ENCODE measurements at places on chromosomes 12 and 14. TPM values are rescaled to one million over a fixed set of nuclear protein-coding genes. Genes with fewer than 3 reads are reported as not detected.
A peak's percentile ranks its signal among the peaks of the same experiment; 100 is the strongest.

OTX2 gene
- not detected for total RNA-seq

KRT85 gene
- total RNA-seq = not detected

ORAI1 gene
- total RNA-seq = 10.6 TPM

FOXN4 gene
- total RNA-seq = not detected

ACOT6 gene
- total RNA-seq = not detected

OR11G2 gene
- total RNA-seq = not detected

GRCh38 chr14:61491876-61492434 is 170.6 kb downstream of the PRKCH start:
- no peaks in the 10 kb centered on the region for H3K36me3 ChIP-seq
- no peak overlapping the region for H3K4me3 ChIP-seq
- H3K27ac ChIP-seq = no peak overlapping the region
- no peaks in the 10 kb centered on the region for H3K4me1 ChIP-seq
- no peak for DNase-seq
- H3K27me3 ChIP-seq = no peaks in the 10 kb centered on the region

DNA sequence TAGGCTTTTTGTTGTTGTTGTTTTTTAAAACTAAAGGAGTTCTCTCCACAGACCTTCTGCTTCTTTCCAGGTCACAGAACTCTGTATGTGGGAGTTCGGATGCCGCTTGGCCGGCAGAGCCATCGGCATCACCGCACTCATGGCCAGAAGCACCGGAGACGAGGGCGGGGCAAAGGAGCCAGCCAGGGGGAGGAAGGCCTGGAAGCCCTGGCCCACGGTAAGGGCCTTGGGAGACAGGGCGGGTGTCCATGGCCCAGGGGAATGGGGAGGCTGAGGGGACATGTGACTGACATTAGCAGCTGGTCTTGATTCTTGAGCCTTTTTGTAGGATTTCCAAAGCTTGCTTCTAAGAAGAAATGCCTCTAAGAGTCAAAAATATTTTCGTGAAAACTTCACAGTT is 26.2 kb downstream of the SLC4A8 start:
- H3K36me3 ChIP-seq = no peaks in the 10 kb centered on the region
- H3K4me1 ChIP-seq = no peaks in the 10 kb centered on the region
- DNase-seq = no peak
- H3K27me3 ChIP-seq = no peaks in the 10 kb centered on the region
- no peak overlapping the region for H3K4me3 ChIP-seq

- peak overlapping the region; percentile 78 for H3K4me3 ChIP-seq
- DNase-seq = no peak
- H3K36me3 ChIP-seq = no peaks in the 10 kb centered on the region
- peak overlapping the region; percentile 94 for H3K27ac ChIP-seq
- no peaks in the 10 kb centered on the region for H3K4me1 ChIP-seq
- no peaks in the 10 kb centered on the region for H3K27me3 ChIP-seq
Observed at GRCh38 chr12:10614056-10614370, 604 bp upstream of the MAGOHB start.

- no peaks in the 10 kb centered on the region for H3K27me3 ChIP-seq
- no peak for DNase-seq
- no peaks in the 10 kb centered on the region for H3K36me3 ChIP-seq
- H3K27ac ChIP-seq = no peak overlapping the region
- H3K4me1 ChIP-seq = no peaks in the 10 kb centered on the region
Observed at GRCh38 chr12:34350092-34351041, 328.1 kb downstream of the ALG10 start.

GRCh38 chr12:126772171-126772864 is 1494.7 kb upstream of the TMEM132C start:
- no peaks in the 10 kb centered on the region for H3K36me3 ChIP-seq
- no peak overlapping the region for H3K4me3 ChIP-seq
- no peaks in the 10 kb centered on the region for H3K4me1 ChIP-seq
- no peak overlapping the region for H3K27ac ChIP-seq

DNA sequence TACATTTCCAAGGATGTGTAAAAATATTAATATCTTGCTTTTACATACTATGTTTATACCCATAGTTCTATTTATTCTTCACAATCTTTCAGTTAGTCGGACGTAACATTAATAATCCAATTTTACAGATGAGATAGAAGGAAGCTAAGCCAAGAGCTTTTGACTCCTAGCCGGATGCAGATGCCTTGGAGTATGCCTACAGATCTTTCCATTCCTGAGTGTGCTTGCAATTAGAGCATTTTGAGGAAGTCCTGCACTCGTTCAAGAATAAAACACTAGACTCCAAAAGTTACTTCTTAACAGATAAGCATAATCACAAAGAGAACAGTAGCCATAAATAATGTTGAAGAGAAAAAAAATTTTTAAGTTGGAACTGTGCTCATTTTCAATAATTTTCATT is 337.6 kb upstream of the CLEC14A start:
- H3K4me1 ChIP-seq = no peaks in the 10 kb centered on the region
- H3K27me3 ChIP-seq = no peaks in the 10 kb centered on the region
- H3K27ac ChIP-seq = no peak overlapping the region
- no peaks in the 10 kb centered on the region for H3K36me3 ChIP-seq
- no peak overlapping the region for H3K4me3 ChIP-seq

DNA sequence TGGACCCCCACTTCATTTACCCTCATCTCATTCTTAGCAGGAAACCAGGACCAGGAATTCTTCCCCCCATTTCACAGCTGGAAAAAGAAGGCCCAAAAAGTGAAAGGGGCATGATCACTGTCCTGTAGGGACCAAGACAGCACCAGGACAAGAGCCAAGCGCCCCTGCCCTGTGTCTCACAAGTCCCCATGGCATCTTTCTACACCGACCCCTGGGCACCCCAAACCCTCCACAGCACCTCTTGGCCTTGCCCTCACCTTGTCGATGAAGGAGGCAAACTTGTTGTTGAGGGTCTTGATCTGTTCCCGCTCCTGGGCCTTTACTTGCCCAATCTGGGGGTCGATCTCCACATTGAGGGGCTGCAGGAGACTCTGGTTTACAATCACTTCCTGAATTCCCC is 710 bp downstream of the KRT76 start:
- no peak overlapping the region for H3K4me3 ChIP-seq
- no peaks in the 10 kb centered on the region for H3K27me3 ChIP-seq
- H3K36me3 ChIP-seq = no peaks in the 10 kb centered on the region
- H3K27ac ChIP-seq = no peak overlapping the region

DNA sequence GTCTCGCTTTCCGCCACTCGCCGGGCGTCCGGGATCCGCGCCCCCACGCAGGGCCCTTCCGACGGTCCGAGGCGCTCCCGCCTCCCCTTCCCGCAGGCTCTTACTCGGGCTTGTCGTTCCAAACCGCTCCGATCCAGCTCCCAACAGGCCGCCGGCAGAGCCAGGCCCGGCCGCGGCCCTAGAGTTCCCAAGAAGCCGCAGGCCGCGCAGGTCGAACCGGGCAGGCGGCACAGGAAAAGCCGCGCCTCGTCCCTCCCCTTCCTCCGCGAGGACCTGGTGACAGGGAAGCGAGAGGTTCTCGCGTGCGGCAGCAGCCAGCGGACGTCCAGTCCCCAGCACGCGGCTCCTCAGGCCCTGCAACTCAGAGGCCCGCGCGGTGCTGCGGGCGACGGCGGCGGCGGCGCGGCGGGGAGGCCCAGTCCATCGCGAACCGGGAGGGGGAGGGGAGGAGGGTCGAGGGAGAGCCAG is 272 bp downstream of the HECTD1 start:
- H3K27me3 ChIP-seq = no peaks in the 10 kb centered on the region
- H3K27ac ChIP-seq = peak overlapping the region; percentile 98
- peak; percentile 90 for DNase-seq

GRCh38 chr12:22709292-22709691 is 84.3 kb downstream of the ETNK1 start:
- no peak overlapping the region for H3K27ac ChIP-seq
- no peaks in the 10 kb centered on the region for H3K4me1 ChIP-seq
- H3K4me3 ChIP-seq = no peak overlapping the region

DNA sequence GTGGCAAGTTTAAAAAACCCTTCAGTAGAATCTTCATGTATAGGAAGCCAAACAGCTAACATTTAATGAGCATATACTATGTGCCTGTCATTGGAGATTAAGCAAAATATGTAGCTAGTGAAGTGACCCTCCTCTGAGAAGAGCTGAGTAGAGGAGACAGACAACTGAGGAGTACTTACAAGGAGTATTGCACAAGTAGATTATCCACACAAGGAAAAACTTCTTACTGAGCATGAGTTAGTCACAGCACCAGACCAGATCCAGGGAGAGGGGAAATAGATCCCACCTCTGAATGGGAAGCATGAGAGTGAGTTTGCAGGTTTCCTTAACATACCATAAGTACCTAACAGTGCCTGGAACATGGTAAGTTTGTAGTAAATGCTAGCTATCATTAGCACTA is 33.0 kb downstream of the FRMD6 start:
- no peaks in the 10 kb centered on the region for H3K27me3 ChIP-seq
- peaks cover 5% of the 10 kb centered on the region for H3K4me1 ChIP-seq
- H3K36me3 ChIP-seq = no peaks in the 10 kb centered on the region

GRCh38 chr14:102592763-102593060 is 263 bp downstream of the RCOR1 start:
- no peaks in the 10 kb centered on the region for H3K27me3 ChIP-seq
- no peaks in the 10 kb centered on the region for H3K4me1 ChIP-seq
- H3K4me3 ChIP-seq = peak overlapping the region; percentile 96
- peak overlapping the region; percentile 98 for H3K27ac ChIP-seq
- DNase-seq = no peak

DNA sequence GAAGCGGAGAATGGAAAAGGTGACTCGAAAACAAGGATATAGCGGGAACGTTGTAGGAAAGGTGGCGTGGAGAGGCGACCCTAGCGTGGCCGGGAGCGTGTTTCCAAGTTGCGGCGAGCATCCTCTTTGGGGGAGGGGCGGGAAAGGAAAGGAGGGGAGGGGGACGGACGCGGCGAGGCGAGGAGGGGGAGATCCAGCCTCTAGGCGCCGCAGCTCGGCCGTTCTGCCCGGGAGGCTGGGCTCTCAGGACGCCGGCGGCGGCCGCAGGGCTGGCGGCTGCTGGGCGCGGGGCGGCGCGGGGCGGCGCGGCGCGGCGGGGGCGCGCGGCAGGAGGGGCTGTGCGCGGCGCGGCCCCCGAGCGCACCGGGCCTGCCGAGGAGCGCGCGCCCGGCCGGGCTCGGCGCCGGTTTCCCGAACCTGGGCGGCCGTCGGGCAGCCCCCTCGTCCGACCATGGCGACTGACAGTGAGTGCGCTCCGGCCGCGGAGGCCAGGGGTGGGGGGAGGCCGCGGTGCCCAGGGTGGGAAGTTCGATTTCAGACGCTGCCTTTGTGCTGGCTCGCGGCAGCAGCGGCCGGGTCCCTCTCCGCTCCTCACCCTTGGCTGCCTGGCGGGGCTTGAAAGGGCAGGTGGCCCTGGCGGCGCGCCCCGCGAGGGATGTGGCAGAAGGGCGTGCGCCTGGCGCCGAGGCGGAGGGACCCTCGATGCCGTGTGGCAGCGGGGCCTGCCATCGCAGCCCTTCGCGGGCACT is 50.3 kb downstream of the SNAPC1 start:
- DNase-seq = no peak
- peaks cover 6% of the 10 kb centered on the region for H3K27me3 ChIP-seq
- no peak within 1 kb of the TSS for H3K4me3 ChIP-seq

- H3K27me3 ChIP-seq = no peaks in the 10 kb centered on the region
- H3K4me3 ChIP-seq = no peak overlapping the region
- no peaks in the 10 kb centered on the region for H3K4me1 ChIP-seq
- no peak overlapping the region for H3K27ac ChIP-seq
- no peaks in the 10 kb centered on the region for H3K36me3 ChIP-seq
Observed at GRCh38 chr12:1195513-1195912, 204.5 kb downstream of the ERC1 start.

- H3K27me3 ChIP-seq = no peaks in the 10 kb centered on the region
- no peak overlapping the region for H3K4me3 ChIP-seq
- no peaks in the 10 kb centered on the region for H3K36me3 ChIP-seq
- no peak overlapping the region for H3K27ac ChIP-seq
- DNase-seq = no peak
Observed at GRCh38 chr12:55797068-55797467, 20.5 kb downstream of the SARNP start.

DNA sequence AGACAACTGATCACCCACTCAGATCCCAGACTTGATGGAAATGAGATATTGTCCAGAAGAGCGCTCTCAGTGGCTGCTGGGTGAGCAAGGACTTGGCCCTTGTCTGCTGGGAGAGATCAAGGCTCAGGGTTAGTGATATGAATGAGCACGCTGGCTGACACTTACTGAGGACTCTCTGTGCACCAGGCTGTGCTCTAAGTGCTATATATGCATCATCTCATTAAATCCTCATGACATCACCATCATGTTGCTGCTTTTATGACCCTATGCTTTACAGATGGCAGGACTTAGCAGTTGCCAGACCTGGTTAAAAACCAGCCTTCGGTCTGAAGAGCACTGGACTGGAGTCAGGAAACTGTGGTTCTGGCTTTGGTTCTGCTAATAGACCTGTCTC is 260.9 kb downstream of the VRK1 start:
- H3K27me3 ChIP-seq = no peaks in the 10 kb centered on the region
- no peaks in the 10 kb centered on the region for H3K4me1 ChIP-seq
- H3K27ac ChIP-seq = no peak overlapping the region
- H3K36me3 ChIP-seq = no peaks in the 10 kb centered on the region
- DNase-seq = no peak

DNA sequence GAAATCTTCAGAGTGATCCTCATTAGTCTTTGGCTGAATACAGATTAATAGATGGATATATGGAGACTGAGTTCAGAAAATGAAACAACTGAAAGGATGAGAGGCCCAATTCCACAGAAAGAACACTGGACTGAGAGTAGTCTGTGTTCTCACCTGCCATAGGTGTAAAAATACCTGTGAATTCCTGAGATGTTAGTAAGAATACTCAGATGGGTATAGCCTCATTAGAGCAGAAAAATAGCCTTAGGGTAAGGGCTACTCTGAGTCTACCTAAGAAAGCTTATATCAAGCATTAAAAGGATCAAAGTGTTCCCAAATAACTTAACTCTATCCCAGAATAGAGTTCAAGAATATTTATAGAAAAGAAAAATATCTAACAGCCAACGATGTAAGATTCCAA is 1510.3 kb upstream of the SEL1L start:
- H3K4me1 ChIP-seq = no peaks in the 10 kb centered on the region
- no peaks in the 10 kb centered on the region for H3K27me3 ChIP-seq
- H3K27ac ChIP-seq = no peak overlapping the region
- DNase-seq = no peak
- H3K4me3 ChIP-seq = no peak overlapping the region

DNA sequence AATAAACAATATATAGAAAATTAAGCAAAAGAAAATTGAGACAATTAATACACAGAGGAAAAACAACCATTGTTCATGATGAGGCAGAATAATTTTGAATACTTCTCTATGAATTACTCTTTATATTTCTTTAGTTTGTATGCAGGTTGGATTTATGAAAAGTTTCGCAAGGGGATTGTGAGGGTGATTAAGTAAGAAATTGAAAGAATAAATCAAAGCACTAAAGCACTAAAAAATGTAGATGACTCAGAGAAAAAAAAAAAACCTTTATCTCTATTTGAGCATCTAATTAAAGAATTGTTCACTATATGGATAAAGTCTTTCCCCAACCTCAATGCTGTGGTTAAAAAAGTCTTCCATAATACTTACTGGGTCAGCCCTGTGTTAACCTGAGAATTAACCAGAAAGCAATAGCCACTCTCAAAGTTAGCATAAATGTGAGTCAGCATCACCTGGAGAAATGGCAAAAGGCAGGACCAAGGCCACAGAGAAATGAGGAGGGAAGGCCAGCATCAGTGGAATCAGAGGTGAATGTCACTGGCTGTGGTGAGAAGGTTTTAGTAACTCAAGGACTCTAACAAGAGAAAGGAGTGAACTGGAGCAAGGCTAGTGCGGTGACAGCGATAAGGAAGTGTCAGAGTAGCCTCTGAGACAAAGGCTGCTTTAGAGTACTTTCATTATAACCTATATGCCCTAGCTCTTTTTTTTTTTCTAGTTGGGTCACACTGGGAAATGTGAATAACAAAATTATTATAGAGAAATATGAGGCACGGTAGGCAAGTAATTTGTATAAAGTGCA is 310.4 kb downstream of the KCNC2 start:
- DNase-seq = no peak
- H3K4me3 ChIP-seq = no peak overlapping the region

- H3K4me3 ChIP-seq = no peak overlapping the region
- no peak overlapping the region for H3K27ac ChIP-seq
- H3K27me3 ChIP-seq = no peaks in the 10 kb centered on the region
- no peak for DNase-seq
Observed at GRCh38 chr14:95190857-95191256, 33.5 kb upstream of the DICER1 start.

Measured in uterus (tissue), 4 donors.